ENCODE measurements at places on chromosomes 6 and 20. TPM values are rescaled to one million over a fixed set of nuclear protein-coding genes. Genes with fewer than 3 reads are reported as not detected.

Gene ABCF1
- polyA plus RNA-seq, result 68.1 TPM

Gene C6orf15
- not detected for polyA plus RNA-seq

Gene LTV1
- polyA plus RNA-seq, result 38.9 TPM

Gene BANF2
- polyA plus RNA-seq, result not detected

Gene CRYBG1
- 25.4 TPM for polyA plus RNA-seq

Gene SLA2
- polyA plus RNA-seq, result 0.62 TPM

Gene MOG
- polyA plus RNA-seq, result 0.20 TPM

Gene OR2J1
- polyA plus RNA-seq, result not detected

Gene LRRC1
- polyA plus RNA-seq, result 25.0 TPM

Gene PDE10A
- polyA plus RNA-seq, result 27.7 TPM

Gene SLCO4A1
- 3.3 TPM for polyA plus RNA-seq

Gene PBOV1
- polyA plus RNA-seq, result 0.06 TPM

- DNase-seq, result no peak
These were observed 58.5 kb downstream of the CHD6 start for GRCh38 chr20:41559658-41560057.

- DNase-seq, result no peak
These were observed 33.1 kb upstream of the FAM83D start for GRCh38 chr20:38893056-38893564.

DNA sequence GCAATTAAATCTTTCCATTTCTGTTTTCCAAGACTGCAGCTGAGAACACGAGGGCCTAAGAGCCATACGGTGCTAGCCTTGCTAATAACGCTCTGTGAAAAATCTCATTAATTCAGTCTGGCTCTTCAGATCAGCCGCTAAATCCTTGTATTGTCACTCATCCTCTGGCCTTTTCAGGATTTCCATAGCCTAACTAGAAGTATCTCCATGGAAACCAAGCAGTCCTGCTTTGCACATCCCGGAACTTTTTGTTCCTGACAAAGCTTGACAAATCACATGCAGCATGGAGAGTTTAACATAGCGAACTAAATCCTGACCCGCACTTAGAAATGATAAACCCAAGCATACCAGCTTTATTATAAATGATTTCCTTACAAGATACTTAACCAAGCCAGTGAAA, 383.7 kb downstream of the CD83 start:
- DNase-seq, result no peak

DNA sequence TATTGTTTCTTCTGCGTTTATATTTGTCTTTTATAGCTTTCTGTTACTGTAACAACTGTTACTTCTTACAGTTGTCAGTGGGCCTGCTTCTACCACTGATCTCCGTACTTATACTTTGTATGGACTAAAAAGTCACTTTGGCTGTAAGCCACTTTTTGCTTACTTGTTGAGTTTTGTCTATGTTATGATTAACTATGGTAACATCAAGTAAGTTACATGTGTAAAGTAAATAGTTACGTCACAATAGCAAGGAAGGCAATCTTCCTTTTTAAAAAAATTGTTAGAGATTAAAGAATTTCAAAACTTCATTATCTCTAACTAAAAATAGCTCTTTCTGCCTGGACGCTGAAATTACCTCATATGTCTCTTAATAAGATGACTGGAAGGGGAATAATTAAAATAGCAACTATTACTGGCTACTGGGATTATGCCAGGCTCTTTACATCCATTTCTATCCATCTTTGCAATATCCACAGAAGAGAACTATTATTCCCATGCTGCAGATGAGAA, 10.9 kb downstream of the TFB1M start:
- DNase-seq, result no peak

DNA sequence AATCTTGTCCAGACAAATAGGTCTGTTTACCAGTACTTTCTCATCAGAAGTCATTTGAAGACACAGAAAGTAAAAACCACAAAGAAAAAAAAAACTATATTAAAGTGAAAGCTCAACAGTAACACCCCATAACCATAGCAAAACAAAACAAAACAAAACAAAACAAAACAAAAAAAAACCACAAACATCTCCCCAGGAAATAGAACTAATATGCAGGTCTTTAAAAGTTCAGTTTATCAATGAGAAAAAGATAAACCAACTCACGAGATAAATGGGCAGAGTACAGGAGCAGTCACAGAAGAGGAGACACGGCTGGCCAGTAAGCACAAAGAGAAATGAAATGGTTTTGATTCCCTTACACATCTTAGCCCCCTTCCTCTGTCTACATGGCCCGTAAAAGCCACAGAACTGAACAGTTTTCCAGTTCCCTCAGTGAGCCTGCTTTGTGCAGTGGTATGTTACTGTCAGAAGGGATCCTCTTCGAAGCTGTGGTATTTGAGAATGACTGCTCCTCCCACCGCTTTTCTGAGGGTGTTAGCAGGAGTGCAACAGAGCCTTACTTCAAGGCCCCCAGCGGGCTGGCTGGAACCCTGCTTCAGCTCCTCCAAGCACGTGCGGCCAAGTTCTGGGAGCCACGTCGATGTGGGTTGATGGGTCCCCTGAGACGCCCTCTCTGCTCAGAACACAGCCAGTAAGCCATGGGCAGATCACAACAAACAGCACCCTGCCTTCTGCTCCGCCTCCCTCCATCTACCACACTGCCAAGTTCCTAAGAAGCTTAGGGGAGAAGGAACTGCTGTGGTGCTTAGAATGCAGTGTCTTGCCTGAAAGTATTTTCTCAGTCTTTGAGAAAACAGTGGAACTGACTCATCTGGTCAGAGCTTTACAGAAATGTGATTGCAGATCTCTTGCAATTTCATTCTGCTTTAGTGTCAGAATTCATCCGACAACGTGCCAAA, 14.0 kb downstream of the UST start:
- DNase-seq, result no peak

- DNase-seq, result no peak
These were observed 22.9 kb upstream of the RTF2 start for GRCh38 chr20:56445540-56445939.

DNA sequence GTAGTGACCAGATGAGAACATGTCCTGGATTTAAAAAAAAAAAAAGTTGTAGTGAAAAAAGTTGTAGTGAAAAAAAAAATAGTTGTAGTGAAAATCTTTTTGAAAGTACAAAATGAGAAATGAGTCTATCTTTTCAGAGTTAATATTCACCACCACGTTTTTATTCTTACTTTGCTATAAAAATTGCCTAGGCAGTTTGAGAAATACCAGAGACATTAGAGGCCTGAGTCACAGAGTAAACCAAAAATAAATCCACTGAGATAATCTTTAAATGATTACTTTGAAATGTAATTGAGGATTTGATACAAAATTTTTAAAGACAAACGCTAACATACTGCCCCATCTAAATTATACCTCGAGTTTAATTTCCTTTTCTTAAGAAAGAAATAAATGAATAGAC, 101.2 kb upstream of the TIAM2 start:
- DNase-seq, result no peak

DNA sequence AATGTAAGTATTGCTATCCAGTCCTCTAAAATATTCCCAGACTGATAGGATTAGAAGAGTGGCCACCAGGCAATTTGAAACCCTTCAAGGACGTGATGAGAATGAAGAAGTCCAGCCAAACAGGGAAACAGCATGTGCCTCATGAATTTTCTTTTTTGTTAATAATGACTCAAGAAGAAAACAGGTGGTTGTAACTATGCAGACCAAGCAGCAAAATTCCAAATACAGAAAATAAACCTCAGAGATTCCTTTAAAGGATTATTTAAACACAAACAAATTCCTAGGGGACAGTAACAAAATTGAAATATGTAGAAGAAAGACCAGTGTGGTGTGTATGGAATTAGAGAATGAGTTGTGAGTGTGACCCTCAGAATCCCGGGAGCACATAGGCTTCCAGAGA, 239.2 kb downstream of the KCNQ5 start:
- DNase-seq, result no peak

- DNase-seq, result no peak
These were observed 152.4 kb downstream of the SOBP start for GRCh38 chr6:107642095-107642860.

- no peak for DNase-seq
These were observed 58.4 kb downstream of the PDE7B start for GRCh38 chr6:135909737-135910387.

DNA sequence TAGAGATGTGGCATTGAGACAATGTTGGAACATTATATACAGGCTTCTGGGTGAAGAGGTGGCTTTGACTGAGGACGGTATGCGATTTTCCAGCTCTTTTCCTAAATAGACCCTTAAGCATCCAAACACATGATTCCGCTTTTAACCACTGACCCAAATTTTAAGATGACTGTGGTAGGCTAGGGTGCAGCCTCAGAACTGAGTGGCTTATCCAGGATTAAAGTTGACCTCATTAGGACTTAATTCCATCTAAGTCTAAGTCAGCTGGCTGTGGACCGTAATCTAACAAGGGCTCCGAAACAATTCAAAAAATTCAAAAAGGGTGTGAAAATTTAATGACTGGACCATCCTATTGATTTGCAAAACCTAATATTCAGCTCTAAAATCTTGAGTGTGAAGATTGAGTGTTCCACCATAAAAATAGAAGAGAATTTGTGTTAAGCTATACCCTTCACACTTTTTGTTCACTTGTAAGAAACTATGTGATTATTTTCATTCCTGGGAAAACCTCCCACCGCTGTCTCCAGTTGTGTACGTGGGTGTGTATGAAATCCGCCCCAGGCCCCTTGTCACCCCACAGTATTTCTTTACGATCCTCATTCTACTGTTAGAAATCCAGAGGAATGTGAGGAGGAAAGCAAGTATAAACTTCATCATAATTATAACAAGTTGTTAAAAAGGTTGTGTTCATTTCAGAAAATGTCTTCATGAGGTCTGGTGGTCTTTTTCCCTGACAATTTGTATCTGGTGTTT, 2.7 kb downstream of the PCMTD2 start:
- no peak for DNase-seq

DNA sequence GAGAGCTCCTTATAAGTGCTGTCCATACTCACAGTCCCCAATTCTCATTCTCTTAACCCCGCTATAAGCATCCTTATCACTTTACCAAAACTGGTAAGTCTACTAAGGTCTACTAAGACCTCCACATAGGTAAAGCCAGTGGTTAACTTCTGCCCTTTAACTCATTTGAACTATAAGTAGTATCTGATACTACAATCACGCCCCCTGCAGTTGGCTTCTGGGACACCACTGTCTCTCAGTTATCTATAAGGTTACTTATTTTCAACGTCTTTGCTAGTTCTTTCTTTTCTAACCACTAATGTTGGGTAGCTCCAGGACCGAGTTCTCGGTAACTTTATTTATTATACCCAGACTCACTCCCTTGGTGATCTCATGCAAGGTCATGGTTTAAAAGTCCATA, 142.6 kb downstream of the ARHGAP18 start:
- DNase-seq, result no peak

GRCh38 chr6:66128243-66128642, 421.2 kb upstream of the EYS start:
- no peak for DNase-seq

GRCh38 chr6:40893021-40893420, 146.0 kb downstream of the UNC5CL start:
- DNase-seq, result no peak

- no peak for DNase-seq
These were observed 5.7 kb downstream of the SUPT3H start for GRCh38 chr6:45371924-45372573.

DNA sequence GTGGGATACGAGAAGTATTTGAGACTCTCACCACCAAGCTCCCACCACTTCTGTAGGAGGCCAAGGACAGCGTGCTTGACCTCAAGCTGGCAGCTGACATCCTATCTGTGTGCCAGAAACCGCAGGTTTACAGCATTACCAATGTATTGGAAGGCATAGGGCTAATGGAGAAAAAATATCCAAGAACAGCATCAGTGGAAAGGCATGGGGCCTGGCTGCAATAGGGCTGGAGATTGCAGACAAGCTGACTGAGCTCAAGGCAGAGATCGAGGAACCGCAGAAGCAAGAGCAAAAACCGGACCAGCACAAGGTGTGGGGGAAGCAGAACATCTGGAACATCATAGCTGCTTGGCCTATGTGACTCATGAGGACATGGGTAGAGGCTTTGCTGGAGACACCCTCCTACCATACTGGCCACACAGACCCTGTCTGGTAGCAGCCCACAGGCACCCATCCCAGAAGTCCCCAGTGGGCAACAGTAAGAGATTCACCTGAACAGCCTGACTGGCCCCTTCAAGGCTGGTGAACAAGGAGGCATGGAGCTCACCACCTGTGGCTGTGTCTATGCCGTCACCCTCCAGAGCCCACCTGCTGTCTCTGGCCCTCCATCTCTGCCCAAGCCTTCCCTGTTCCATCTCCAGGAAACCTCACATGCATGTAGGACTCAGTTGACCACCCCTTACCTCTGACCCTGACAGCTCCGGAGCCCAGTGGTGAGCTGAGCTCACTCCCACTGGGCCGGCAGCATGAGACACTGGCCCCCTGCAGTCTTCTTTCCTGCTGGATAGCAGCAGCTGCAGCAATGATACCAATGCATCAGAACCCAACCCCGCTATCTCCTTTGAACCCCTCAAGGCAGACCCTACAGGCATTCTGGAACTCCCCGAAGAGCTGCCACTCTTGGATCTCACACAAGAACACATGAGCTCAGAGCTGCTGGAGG, 171.1 kb downstream of the KIF6 start:
- no peak for DNase-seq

DNA sequence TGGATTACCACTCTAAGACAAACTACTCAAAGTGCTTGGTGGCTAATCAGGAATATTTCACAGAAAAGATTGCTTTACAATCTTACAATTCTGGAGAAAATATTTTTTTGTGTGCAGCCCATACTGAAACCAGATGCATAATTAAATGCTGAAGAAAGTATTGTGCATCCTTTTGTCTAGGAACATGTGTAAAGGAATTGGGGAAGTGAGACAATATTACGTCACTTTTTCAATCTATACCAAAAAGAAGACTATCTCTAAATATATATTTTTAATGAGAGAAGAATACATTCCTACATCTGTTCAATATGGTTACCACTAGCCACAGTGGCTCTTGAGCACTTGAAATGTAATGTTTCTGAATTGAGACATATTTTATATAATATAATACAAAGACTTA, 992.5 kb upstream of the ADGRB3 start:
- DNase-seq, result no peak

- no peak for DNase-seq
These were observed 94.5 kb downstream of the F13A1 start for GRCh38 chr6:6225885-6226529.

- no peak for DNase-seq
These were observed 419.5 kb downstream of the CD83 start for GRCh38 chr6:14537030-14537429.

- DNase-seq, result no peak
These were observed 4.6 kb downstream of the TMEM181 start for GRCh38 chr6:158564243-158565121.

DNA sequence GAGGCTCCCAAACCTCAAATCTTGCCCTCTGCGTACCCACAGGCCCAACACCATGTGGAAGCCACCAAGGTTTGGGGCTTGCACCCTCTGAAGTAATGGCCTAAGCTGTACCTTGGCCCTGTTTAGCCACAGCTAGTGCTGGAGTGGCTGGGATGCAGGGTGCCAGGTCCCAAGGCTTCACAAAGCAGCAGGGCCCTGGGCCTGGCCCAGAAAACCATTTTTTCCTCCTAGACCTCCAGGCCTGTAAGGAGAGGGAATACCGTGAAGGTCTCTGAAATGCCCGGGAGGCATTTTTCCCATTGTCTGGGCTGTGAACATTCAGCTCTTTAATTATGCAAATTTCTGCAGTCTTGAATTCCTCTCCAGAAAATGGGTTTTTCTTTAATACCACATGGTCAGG, 223.7 kb upstream of the CCN2 start:
- no peak for DNase-seq

- no peak for DNase-seq
These were observed 42.8 kb downstream of the MAP3K7 start for GRCh38 chr6:90544081-90544480.
